ENCODE measurements at places on chromosomes 7 and 10. TPM values are rescaled to one million over a fixed set of nuclear protein-coding genes. Genes with fewer than 3 reads are reported as not detected.

- peak; percentile 5 for DNase-seq
Observed at GRCh38 chr7:95772298-95772770, at the start of gene DYNC1I1. TSS of gene DYNC1I1 (plus strand) at chr7:95772554. CDS start at chr7:95804730, 32,176 bp downstream.

- no peak for DNase-seq
Observed at GRCh38 chr7:130963339-130963738, 229.3 kb upstream of the KLF14 start.

DNA sequence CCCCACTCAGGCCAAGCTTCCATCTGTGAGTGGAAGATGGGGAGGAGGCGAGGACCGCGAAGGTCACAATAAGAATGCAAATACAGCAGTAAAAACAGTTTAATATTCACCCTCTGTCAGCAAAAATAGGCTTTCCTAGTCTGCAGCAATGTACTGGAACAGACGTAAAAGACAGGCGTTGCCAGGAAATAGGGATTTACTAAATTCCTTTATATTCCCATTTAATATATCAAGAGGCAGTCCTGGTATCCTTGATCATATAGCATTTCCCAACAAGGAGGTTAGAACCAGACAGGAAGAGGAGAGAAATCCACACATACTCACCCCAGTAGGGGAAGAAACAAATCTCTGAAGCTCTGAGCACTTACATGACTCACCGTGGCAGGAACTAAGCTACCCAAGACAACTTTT lies 1054.9 kb upstream of the C7orf33 start:
- DNase-seq: peak; percentile 1

- peak; percentile 22 for DNase-seq
Observed at GRCh38 chr10:49759787-49760551, 2.2 kb downstream of the OGDHL start.

DNA sequence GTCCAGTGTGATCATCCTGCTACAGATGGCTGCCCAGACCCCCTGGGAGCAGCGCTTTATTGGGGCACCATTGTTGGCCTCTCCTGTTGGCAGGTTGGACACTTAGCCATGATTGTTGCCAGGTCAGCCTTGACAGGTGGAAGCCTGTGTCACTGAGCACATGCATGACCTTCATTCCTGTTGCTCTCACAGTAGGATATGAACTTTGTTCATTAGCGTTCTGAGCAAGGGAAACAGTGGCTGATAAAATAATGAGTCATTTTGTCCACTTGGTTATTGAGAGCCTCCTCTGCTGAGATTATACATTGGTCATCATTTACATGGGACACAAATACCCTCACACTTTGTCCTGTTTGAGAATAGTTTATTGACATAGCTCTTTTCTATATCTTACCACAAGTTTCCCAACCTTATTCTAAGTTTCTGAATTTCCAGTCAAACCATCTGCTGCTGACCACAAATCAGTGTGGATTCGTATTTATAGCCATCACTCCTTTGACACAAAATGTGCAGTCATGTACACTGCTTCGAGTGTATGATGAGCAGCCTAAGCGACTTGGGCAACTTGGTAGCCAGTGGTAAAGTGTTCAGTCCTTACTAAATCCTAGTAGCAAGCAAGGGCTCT lies 102.6 kb downstream of the TPST1 start:
- DNase-seq: no peak

DNA sequence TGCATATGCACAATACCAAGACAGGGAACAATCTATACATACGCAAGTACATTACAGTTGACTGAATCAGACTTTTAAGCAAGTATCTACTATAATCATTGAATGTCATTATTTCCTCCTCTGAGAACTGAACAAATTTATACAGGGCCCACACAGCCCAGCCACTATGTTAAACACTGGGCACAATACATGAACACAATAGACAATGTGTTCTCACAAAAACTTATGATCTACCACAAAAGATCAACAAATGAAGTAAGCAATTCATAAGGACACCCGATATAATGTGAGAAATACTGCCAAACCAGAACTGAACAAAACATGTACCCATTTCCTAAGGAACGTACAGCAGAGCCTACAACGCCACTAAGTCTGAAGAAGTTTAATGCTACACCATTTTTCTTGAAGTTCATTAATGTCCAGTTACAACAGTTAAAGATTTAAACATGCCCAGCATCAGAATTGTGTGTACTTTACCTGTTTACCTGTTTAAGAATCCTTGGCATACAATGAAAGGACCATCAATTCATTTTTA lies 31.5 kb downstream of the SHTN1 start:
- DNase-seq: no peak

Gene OIT3
- total RNA-seq: not detected

Gene FANK1
- 4.1 TPM for total RNA-seq

DNA sequence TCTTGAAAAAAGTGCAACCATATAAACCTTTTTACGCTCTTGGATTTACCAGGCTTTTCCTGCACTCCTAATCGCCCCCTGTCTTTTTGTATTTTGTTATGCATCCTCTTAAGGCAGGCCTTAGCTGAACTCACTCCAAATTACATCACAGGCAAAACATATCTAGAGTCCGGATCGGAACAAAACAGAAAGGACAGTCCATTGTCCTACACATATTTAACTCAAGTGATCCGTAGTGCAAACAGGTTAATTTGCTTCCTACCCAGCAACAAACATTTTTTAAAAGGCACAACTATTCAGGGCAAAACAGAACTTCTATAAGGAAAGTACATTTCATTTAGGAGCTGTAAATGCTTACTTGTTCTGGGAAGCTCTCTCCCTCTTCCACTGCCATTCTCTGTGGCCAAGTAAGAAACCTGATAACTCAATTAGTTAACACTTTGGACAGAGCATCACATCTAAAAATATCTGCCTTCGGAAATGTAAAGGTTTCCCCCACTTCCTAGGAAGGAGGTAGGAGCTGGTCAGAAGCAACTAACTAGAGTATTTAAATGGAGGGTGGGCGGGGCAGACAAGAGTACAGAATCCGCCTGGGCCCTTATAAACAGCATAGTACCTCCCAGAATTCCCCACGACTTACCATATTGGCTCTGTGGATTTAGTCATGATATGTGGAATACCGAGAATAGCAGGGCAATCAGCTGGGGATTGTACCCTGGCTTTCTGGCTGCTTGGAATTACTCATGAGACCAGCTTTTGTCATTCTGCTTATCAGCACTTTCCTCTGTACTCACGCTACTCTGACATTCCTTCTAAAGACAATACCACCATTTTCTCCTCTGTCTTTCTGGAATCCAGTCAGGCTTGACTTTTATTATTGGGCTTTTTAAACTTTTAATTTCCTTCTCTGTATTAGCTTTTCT lies 89.5 kb downstream of the ANK3 start:
- DNase-seq: no peak

Gene PROSER2
- total RNA-seq: 22.2 TPM

DNA sequence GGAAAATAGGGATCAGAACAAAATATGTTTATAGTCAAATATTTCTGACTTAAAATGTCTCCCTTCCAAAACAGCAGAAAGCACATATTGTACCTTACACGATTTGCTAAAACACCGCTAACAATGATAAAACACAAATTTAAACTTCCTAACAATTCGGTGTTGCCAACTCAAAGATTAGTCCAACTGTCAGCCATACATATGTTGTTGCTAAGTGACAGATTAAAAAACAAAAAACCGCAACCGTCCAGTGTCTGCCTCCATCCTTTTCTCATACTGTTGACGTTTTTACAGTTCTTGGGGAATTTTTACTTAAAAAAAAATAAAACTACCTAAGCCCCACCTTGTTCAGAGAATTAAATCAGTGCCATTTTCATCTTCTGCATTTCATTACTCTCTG lies 118.0 kb downstream of the RAB11FIP2 start:
- no peak for DNase-seq

DNA sequence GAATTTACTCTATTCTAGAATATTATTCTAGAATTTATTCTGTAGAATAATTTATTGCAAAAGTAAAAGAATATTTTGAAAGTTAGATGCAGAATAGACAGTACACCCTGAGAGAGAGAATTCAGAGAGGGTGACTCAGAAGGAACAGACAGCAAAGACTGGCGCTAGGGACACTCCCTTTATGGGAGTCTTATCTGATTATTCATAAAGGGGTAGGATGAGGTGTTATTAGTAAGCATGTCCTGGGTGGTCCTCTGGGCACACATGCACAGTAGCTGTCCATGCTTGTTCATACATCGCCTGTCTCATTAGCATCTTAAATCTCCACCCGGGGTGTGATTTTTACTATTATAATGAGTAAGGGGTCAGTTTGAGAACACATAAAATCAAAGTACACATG lies 100.1 kb downstream of the XPNPEP1 start:
- peak; percentile 82 for DNase-seq

GRCh38 chr10:110803830-110804338 lies 67.8 kb upstream of the PDCD4 start:
- DNase-seq: peak; percentile 40

GRCh38 chr7:22361795-22362194 lies 4.8 kb upstream of the RAPGEF5 start:
- no peak for DNase-seq

GRCh38 chr10:62794306-62794705 lies 10.2 kb upstream of the ADO start:
- DNase-seq: no peak

- no peak for DNase-seq
Observed at GRCh38 chr7:3193379-3194120, 107.5 kb upstream of the SDK1 start.

DNA sequence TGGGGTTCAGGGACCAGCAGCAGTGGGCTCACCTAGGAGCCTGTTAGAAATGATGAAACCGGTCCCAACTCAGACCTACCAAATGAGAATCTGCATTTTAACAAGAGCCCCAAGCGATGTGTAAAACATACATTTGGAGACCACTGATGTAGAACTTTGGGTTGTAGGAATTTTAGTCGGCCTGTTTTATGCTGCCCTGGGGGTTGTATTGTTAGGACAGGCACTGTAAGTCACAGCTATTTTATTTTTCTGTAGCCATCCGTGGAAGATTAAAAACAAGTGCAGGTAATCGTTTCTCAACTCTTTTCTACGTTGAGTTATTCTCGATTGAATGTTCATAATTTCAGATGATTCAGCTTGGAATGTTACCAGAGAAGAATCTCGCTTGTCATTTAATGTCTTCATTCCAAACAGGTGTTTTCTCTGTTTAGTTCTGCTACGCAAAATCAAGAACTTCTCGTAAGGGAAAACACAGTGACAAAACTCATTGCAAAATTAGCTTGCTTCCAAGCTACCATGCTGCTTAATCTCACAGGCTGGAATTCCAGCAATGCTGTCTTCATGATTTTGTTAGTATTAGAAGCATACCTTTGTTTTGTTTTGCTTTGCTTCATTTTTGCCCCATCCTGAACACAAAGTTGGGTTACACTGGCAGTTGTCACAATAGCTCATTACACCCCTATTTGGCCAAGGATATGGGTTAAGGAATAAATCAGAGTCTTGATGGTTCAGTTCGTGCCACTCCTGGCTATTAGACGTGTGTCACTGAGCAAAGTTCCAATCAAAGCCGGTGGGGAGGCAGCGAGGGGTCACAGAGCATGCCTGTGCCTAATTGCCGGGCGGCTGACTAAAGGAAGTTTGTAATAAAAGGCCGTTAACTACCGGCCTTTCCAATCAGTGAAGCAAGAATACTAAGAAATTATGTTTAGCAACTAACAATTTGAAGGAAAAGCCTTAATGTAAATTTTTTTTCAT lies 676.9 kb downstream of the GATA3 start:
- no peak for DNase-seq

- DNase-seq: no peak
Observed at GRCh38 chr10:118908557-118909256, 120.8 kb upstream of the NANOS1 start.

DNA sequence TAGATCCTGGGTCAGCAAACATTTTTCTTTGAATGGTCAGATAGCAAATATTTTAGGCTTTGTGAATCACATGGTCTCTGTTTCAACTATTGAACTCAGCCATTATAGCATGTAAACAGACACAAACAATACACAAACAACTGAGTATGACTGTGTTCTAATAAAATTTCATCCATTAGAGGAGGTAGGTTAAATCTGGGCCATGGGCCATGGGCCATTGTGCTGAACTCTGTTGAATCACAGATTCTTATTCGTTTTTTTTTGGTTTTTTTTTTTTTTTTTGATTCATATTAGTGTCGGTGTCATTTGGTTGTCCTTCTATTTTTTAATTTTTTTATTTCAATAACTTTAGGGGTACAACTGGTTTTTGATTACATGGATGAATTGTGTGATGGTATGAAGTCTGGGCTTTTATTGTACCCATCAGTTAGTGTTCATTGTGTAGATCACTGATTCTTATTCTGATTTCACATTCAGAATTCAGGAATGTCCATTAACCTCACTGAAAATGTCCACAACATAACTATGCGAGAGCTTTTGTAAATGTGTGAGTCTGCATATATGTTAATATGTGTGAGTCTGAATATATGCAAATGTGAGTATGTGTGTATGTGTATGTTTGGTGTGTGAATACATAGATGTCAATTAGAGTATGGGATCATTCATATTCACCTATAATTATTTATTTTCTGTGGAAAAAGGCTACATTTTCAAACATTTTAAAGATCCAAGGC lies 443.7 kb upstream of the GRM3 start:
- no peak for DNase-seq

GRCh38 chr7:68238204-68238805 lies 1241.7 kb downstream of the TYW1 start:
- DNase-seq: no peak

DNA sequence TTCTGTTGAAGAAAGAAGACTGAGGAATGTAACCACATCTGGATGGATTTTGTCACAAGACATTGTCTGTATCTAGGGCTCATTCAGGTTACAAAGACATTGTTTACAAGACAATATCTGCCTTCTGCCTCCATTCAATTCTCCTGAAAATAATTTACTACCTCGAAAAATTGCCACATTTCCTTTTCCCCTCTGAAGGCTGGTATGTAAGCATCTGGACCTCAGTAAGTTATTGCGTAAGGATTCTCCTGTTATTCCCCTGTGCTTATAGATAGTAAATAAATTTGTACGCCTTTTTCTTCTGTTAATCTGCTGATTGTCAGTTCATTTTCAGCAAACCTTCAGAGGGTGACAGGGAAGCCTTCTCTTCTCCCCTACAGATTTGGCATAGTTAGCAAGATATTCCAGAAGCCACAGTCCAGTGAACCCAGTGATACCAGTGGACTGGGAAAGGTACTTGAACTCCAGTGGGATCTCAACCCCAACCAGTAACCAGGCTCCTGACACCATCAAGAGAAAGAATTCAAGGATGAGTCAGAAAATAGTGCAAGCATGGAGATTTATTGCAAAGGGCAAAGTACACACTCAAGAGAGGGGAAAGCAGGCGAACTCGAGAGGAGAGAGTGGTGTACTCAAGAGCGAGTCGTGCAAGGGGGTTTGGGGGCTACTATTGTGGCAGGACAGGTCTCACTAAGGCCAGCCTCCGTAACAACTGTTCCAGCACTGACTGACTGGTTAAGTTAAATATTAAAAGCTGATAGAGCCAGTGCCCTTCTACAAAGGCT lies 706.9 kb upstream of the GHITM start:
- DNase-seq: no peak

GRCh38 chr10:122052701-122053100 lies 63.7 kb downstream of the TACC2 start:
- peak; percentile 74 for DNase-seq

Gene STOX1
- 0.17 TPM for total RNA-seq

Gene GPER1
- total RNA-seq: 0.07 TPM

All from foreskin keratinocyte (primary cell).